ENCODE measurements at places on chromosomes 2 and 18.

DNA sequence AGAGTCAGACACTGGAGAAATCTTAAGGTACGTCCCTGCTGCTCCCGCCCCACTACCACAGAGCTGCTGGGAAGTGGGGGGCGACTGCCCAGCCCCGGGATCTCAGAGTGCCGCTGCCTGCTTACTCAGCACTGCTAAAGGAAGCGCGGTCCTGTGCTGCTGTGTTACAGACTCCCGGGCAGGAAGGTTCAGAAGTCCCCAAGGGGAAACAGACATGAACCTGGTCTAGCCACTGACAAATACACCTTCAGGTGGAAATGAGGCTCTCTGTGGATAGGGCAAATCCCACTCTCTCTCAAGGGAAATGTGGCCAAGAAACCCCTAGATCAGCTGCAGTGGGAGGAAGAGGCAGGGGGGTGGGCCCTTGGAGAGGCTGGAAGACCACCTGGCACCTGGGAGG is 13.7 kb downstream of the MTERF4 start:
- no peak for DNase-seq

- DNase-seq = no peak
Observed at GRCh38 chr2:136130511-136130910, 12.6 kb upstream of the CXCR4 start.

GRCh38 chr2:11214770-11215169 is 59.5 kb downstream of the SLC66A3 start:
- no peak for DNase-seq

DNA sequence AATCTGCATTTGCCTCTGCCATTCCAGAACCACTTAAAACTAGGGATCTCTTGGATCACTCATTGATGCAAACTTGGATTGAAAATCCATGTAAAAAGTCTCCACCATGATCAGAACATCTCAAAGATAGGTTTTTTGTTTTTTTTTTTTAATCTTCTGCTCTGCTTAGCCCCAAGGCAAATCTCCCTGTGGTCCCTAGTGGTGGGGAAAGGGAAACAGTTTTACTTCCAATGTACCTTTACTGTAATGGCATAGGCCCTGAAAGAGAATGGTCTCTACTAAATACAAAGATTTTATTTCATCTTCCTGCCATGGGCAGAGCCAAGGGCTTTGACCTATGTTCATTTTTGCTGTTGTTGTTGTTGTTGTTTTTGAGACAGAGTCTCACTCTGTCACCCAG is 78.4 kb downstream of the KANSL1L start:
- DNase-seq = no peak

DNA sequence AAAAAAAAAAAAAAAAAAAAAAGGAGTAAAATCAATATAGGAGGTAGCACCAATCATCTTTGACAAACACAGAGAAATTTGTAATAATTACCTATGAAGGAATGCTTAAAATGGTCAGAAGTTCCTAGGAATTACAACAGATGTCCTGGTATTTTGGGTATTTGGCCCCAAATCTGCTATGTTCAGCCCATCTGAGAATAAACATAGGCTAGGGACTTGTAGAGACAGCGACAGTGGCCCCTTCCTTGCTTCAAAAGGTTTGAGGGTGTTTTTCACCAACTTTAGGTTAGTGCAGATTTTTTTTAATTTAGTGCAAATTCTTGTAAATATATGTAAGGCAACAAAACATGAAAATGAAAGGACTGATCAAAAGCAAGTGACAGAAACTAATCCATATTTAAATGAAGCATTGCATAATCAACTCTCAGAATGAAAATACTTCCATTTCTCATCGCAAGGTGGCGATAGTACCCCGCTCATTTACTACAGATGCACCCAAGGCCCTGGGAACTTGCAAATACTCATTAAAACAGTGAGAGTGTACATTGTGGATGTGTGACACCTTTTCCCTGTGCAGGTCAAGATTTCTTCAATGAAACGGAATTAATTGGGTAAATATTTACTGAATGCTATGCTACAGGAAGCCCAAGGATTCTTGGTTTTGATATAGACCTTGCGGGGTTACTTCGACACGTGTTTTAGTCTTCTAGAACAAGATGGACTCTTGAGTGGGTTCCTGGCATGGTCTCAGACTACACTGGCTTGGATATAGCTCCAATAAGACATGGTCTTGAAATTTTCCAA is 44.6 kb downstream of the FAM124B start:
- no peak for DNase-seq

DNA sequence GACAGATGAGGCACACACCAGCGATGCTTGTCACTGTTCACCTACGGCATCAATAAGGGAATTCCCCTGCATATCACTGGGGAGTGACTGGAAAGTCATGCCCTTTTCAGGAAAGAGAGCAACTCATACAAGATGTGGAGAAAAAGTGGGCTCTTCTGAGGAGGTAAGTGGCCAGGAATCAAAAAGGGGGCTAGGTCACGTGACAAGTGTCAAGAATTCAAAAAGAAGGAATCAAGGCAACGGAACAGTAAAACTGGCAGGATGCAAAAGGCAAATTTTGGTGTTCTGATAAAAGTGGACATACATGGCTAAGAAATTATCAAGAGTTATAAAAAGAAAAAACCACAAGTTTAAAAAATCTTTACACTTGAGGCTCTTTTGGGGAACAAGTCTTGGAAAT is 190.7 kb upstream of the ACAA2 start:
- no peak for DNase-seq

DNA sequence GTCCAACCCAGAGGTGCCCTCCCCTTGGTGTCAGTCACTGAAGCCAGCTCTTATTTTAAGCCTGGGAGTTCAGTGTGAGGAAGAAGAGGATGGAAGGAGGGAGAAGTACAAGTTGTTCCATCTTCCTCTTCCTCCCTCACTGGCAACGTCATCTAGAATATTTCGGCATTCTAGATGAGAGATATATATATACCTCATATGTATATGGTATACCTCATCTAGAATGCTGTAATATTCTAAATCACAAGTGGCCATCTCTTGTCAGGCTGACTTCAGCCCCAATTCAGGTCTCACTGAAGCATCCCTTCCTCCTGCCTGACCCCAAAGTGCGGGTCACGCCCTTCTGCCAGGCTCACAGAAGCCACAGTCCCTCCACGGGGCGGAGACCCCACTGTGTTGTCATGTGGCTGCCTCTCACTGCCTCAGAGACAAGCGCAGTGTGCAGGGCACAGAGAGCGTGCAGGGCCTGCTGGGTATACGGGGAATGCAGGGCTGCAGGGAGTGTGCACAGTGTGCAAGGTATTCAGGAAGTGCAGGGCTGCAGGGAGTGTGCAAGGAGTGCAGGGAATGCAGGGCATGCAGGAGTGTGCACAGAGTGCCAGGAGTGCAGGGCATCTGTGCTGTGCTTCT is 32.8 kb upstream of the B3GNT7 start:
- no peak for DNase-seq

- DNase-seq = no peak
Observed at GRCh38 chr2:133438848-133439564, 129.3 kb downstream of the NCKAP5 start.

DNA sequence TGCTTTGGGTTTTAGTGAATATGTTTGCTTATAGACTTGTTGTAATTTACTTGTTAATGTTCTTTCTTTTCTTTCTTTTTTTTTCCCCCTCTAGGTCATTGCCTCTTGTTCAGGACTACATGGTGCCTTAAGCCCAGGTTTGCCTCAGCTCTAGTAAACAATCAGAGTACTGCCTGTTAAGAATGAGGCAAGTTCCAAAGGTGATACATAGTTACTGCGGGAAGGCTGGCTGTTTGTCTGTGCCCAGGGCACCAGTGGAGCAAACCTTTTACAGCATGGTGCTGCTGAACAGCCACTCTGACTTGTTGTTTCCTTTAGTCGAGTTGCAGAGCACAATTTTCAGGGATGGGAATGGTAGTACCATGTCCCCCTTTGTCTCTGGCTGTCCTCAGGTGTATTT is 517.2 kb downstream of the NYAP2 start:
- DNase-seq = no peak

Data from amniotic stem cell (primary cell).